HS-27A (cell line): ENCODE measurements at places on chromosomes 4 and X.
A peak's percentile ranks its signal among the peaks of the same experiment; 100 is the strongest.

- no peak for DNase-seq
These were observed 122.7 kb upstream of the STS start for GRCh38 chrX:7024850-7025249.

- no peak for DNase-seq
These were observed 52.9 kb upstream of the TRPC5OS start for GRCh38 chrX:111823128-111823527.

DNA sequence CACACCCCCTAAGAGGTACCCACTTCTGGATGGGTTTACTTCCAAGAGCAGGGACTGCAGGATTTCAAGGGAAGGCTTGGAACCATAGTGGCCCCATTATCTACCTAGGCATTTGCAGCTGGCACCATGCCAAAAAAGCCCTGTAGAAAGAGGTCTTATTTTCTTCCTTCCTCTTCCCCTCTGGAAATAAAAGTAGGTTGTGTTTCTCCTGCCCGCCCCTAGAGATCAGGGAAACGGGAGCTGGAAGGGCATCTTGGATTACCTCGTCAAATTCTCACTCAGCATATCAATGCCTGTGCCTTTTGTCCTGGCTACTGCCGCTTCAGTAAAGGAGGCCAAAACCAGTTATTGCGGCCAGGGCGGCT lies 1.6 kb downstream of the SCD5 start:
- no peak for DNase-seq

GRCh38 chr4:41332510-41333054 lies 75.9 kb downstream of the UCHL1 start:
- no peak for DNase-seq

GRCh38 chr4:140637836-140638235 lies 69.1 kb upstream of the UCP1 start:
- DNase-seq, result no peak

DNA sequence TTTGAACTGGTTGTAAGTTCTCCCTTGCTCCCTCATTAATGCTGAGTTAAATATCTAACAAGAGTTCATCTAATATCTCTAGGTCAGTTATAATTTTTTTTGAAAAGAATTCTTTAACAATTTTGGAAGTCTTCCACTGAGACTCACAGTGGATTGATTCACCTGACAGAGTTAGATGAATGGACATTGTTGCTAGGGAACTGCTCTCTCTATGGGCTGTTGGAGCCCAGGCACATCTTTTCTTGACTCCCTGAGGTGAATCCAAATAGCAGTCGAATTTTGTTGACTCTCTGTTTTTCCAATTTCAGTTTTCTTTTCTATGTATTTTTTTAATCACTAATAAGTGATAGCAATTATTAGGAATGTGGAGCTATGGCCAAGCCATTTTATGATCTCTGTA lies 996.1 kb upstream of the PABPC4L start:
- DNase-seq, result no peak

- DNase-seq, result no peak
These were observed 227.2 kb downstream of the COX18 start for GRCh38 chr4:72842323-72842722.

DNA sequence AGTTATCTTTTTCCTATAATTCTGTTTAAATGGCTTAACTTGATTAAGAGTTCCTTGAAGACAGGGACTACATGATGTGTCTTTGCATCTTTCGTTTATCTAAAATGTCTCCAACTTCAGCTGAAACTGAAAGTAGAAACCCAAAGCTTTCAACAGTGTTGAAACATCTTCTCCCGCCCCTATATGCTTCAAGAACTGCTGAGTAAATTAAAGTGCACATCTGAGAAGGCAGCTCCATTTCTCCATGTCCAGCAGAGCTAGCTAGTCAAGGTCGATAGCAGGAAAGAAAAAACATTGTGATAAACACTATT lies 185.7 kb upstream of the TBL1X start:
- DNase-seq, result no peak

- no peak for DNase-seq
These were observed 189.1 kb upstream of the C1QTNF7 start for GRCh38 chr4:15238720-15239119.

GRCh38 chr4:159562366-159562765 lies 459.5 kb downstream of the RAPGEF2 start:
- no peak for DNase-seq

DNA sequence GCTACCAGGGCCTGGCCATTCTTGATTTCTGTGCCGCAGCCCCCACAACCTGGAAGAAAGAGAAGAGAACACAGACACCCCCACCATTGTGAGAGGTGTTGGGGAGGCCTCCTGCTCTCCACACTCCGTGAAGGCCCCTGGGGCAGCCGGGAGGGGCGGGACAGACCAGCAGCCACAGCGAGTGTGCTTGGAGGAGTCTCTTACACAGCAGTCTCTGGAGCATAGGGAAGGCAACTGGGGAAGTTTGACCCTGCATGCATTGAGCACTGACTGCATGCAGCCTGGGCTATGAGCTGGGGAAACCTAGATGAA lies 77.9 kb downstream of the ABLIM2 start:
- DNase-seq, result no peak

DNA sequence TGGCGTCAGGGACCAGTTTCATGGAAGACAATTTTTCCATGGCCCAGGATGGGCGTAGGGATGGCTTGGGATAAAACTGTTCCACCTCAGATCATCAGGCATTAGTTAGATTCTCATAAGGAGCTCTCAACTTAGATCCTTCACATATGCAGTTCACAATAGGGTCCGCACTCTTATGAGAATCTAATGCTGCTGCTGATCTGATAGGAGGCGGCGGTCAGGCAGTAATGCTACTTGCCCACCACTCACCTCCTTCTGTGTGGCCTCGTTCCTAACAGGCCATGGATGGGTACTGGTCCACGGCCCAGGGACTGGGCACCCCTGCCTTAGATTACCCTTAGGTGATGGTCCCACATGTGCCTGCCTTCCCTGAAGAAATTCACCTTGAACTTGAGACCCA lies 28.8 kb upstream of the ENPP6 start:
- DNase-seq, result no peak

DNA sequence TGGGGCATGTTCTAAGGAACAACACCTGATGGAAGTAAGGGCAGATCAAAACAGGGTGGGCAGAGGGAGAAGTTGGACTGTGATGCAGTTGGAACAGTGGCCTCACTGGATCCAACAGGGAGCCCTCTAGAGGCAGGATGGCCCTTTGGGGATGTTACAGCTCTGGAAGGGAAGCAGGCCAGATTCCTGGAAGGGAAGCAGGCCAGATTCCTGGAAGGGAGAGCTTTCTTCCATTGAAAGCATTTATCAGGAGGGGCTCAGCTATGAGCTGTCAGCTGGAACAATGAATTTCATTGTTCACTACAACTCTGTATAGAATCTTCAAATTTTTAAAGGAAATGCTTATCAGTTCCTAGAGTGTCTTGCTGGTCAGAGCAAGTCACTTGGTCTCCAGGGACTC lies 17.7 kb downstream of the IL15 start:
- DNase-seq, result no peak

GRCh38 chrX:151870602-151871001 lies 42.1 kb upstream of the MAGEA4 start:
- DNase-seq, result peak; percentile 71

GRCh38 chr4:147173322-147173721 lies 227.7 kb upstream of the TTC29 start:
- DNase-seq, result no peak

DNA sequence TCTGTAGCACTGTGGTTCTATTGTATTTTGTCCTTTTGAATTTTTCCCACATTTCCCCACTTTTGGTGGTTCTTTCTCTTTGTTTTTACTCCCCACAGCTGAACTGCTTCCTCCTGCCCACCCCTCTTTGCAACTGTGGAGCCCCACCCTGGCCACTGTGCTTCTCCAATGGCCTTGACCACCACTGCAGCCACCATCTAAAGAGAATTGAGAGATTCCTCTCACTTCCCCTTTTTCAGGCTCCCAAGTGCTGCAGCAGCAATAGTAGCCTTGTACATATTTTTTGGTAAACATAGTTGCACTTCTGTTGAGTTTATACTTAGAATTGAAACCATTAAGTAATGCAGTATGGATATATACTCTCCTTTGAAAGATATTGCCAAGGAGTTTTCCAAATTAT lies 51.3 kb upstream of the FRMPD3 start:
- no peak for DNase-seq

GRCh38 chr4:102578819-102579218 lies 77.7 kb downstream of the NFKB1 start:
- DNase-seq, result no peak

GRCh38 chr4:81431971-81432370 lies 39.7 kb downstream of the RASGEF1B start:
- DNase-seq, result no peak

GRCh38 chr4:171524903-171525302 lies 288.3 kb upstream of the GALNTL6 start:
- DNase-seq, result no peak

DNA sequence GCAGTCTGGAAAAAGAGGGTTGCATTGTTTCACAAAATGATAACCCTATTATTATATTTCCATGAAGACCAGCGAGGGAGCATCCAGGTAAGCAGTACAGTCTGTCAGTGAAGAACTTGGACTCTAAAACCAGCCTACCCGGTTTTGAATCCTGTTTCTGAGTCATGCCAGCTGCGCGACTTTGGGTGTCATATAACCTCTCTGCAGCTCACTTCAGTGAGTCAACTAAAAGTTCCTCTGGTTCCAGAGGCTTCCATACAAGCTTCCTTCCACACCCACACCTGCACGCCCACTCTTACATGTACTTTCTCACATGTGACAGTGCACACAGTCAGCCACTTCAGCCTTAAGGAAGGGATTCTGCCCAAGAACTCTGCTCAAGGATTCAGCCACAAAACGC lies 49.8 kb upstream of the PRPS2 start:
- no peak for DNase-seq
